Right lobe of liver (tissue), 6 donors: ENCODE measurements at places on chromosomes 6 and 20.

GRCh38 chr6:47308198-47308517 lies 1.5 kb downstream of the TNFRSF21 start:
- no peak for DNase-seq

DNA sequence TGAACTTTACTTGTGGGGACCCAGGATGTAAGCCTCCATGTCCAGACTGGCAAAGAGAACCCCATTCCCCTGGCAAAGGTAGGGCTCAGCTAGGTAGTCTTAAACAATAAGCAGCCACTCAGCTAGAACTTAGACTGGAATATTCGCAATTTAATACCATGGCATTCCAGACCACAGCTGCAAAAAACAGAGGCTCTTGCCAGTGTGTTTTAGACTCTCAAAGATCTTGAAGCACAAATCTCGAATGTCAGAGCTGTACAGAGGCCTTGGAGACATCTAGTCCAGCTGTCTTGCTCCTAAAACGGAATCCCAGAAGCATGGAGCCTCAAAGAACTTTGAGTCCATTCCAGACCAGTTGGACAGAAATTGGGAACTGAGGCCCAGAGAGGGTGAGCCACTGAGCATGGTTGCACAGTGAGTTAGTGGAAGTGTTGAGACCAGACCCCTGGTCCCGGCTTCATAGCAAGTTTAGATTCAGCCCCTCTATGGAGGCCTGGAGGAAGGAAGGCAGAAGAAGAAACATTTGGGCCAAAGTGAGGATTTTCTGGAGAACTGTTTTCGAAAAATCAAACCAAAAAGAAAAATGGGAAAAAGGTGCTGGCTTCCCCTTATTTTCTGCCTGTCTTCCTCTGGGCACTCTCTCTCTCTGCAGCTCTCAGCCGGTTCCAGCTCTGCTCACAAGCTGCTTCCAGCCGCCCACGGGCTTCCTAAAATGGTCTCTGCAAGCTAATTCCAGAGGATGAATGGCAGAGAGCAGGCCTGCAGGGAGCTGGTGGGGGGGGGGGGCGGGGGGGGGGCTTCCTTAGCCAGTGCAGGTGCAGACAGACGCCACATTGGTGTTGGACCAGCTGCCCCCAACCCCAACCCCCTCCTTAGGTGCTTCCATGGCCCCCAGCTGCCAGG lies 32.4 kb downstream of the AAR2 start:
- no peak for DNase-seq

GRCh38 chr20:63492518-63492917 lies 6.4 kb downstream of the EEF1A2 start:
- no peak for DNase-seq

GRCh38 chr6:109291902-109292301 lies 90.4 kb downstream of the CD164 start:
- no peak for DNase-seq

DNA sequence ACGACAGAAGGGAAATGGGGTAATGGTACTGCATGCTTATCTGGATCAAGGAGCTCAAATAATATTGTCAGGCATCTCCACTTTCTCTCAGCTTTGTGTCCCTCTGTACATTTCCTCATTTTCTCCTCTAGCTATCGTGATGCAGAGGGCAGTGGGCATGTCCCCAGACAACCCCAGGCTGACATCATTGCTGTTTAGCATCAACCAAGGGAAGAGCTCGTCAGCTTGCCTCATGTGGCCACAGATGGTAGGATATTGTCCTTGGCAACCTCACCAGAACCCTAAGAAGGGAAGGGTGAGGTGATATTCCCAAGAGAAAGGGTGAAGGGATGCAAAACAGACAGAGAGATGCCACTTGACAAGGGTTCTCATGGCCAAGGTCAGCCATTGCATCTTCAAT lies 58.3 kb downstream of the MAFB start:
- no peak for DNase-seq

GRCh38 chr6:130417951-130418350 lies 52.1 kb downstream of the TMEM200A start:
- DNase-seq, result no peak

- no peak for DNase-seq
These were observed 116.6 kb upstream of the STXBP5 start for GRCh38 chr6:147087641-147088040.

GRCh38 chr6:125884634-125885371 lies 71.8 kb upstream of the HINT3 start:
- DNase-seq, result no peak

GRCh38 chr6:2796861-2797260 lies 31.7 kb downstream of the WRNIP1 start:
- no peak for DNase-seq

DNA sequence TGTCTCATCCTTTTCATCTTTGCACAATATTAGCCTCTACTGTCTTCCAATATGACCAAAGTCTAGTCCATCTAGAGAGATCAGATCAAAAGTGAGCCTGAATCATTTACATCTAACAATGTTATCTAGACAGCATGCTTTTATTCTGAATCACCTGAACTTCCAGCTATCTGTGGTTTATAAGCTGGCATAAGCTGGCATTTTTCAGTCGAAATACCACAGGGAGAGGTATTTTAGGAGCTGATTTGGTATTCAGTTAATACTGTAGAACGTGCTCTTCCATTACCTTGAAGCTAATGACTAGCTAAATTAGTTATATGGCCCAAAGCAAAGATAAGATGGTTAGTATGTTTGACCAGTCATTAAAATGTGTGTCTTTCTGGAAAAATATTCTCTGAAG lies 188.3 kb upstream of the AGPAT4 start:
- no peak for DNase-seq

- DNase-seq, result no peak
These were observed 86.2 kb downstream of the AHI1 start for GRCh38 chr6:135411339-135411738.
